Putamen (tissue), 1 donor: ENCODE measurements at places on chromosomes 7 and 10.

DNA sequence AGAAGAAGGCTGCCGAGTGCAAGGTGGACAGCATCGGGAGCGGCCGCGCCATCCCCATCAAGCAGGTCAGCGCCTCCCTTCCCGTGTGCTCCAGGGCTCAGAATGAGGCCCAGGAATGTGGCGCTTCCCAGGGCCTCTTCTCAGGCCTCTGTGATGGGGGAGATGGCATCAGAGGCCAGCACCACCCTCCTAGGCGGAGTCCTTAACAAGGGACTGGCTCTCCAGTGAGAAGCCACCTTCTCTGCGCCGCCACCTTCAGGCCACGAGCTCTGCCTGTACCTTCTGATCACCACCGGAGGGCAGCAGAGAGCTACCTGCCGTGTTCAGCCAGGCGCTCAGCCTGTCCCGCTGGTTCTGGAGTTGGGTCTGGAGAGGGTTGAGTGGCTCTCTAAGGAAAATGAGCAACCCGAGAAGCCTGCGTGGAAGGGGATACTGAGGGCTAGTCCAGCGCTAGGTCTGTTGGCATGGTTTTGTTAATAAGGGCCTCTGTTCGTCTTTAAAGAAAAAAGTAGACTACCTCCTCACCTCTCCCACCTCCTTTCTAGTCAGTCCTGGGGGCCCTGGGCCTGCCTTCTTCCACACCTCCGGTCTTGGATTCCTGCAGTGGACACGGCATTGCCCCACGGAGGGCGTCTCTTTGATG, 37.7 kb downstream of the AGAP3 start:
- peak; percentile 76 for DNase-seq

- no peak for DNase-seq
These were observed 244.0 kb upstream of the CXCL12 start for GRCh38 chr10:44628921-44629320.

GRCh38 chr10:112526906-112527305, 79.9 kb downstream of the VTI1A start:
- DNase-seq, result no peak

DNA sequence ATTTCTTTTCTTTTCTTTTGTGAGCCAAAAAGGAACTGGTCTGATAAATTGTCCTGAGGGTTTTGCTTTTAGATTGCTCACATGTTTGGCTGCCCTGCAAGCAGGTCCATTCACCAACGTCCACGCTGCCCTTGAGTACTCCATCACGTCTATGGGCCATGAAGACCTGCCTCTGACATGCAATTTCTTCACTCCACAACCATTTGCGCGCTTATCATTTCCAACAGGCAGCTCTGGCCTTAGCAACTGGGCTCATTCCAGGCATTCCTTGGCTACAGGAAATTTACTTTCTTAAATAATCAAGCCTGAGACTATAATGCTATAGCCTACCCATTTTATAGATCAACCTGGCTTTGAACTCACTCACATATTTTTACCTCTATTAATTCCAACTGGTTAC, 408.3 kb upstream of the C7orf33 start:
- no peak for DNase-seq

DNA sequence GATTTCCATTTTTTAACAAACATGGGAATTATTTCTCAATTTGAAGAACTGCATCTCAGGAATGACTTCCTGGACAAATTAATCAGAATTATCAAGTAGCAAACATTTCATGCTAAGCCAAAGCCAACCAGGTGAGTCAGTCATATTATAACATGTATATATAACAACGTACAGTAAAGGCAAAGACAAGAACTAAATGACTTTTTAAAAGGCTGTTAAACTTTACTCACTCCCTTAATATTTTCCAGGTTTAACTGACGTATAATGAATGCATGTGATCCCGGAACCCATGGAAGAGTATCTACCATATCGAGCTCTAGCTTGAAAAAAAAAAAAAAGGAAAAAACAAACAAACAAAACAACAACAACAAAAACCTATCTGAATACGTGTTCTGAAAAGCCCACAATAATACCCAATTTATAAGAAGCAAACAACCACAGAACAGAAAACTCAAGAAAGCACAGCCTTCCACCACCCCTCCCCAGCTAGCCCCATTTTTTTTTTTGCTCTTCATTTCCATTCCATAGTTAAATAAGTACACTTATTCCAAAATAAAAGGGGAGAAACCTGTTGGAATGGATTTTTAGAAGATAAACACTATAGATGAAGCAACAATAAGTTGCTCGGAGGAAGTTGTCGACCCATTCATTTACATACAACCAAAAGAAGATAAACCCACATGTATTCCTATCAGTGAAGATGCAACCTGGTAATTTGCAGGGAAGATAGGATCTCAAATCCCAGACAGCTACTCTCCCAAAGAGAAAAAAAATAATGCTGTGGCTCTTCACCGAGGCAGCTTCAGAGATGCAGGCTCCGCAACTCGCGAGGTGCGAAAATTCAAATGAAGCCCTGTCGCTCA, 537 bp downstream of the NAPEPLD start:
- DNase-seq, result no peak

- DNase-seq, result no peak
These were observed 16.0 kb downstream of the FZD1 start for GRCh38 chr7:91280185-91280584.

GRCh38 chr10:28939281-28940157, 262.2 kb downstream of the BAMBI start:
- DNase-seq, result no peak

GRCh38 chr10:88232029-88232895, 350.9 kb downstream of the RNLS start:
- no peak for DNase-seq

DNA sequence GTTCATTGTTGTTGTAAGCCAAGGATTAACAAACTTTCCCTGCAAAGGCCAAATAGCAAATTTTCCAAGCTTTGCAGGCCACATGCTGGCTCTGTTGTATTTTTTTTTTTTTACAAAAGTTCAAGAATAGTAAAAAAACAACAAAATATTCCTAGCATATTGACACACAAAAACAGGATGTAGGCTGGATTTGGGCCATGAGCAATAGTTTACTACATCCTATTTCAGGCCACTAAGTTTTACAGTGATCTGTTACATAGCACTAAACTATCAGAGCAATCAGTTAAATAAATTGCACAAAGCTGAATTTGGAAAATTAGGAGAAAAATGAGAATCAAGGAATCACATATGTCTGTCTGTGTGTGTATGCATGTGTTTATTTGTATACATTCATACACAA, 491.8 kb upstream of the GHITM start:
- no peak for DNase-seq

DNA sequence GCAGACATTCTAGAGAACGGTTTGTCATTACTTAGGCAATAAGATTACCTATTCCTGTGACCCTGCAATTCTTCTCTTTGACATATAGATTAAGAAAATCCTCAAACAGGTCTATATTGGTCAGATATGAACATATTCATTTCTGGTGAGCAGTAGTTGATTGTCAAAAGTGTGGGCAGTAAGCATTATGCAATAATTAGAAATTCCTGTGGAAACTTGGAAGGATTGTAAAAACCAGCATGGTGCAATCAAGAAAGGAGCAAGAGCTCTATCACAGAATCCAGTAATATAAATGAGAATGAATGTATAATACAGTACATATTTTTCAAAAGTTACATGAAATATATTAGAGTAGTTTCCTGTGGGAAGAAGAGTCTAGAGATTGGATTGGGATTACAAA, 406.5 kb downstream of the SUGCT start:
- DNase-seq, result no peak

DNA sequence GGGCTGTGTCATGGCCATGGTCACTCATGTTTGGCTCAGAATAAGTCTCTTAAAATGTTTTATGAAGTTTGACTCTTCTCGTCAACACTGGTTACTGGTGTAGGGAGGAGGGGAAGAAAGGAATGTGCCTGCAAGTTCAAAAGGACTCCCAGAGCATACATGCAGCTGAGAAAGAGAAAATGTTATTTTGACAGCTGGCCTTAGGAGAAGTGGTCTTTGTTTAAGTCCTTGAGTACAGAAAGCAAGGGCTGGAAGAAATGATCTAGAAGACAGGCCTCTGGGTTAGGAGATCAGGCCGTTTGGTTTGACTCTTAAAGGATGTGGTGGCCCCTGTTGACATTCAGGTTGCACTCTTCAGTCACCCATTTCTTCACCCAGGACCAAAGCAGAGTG, 245.5 kb downstream of the REEP3 start:
- no peak for DNase-seq

- no peak for DNase-seq
These were observed 678.2 kb downstream of the GRM8 start for GRCh38 chr7:126574276-126575250.

DNA sequence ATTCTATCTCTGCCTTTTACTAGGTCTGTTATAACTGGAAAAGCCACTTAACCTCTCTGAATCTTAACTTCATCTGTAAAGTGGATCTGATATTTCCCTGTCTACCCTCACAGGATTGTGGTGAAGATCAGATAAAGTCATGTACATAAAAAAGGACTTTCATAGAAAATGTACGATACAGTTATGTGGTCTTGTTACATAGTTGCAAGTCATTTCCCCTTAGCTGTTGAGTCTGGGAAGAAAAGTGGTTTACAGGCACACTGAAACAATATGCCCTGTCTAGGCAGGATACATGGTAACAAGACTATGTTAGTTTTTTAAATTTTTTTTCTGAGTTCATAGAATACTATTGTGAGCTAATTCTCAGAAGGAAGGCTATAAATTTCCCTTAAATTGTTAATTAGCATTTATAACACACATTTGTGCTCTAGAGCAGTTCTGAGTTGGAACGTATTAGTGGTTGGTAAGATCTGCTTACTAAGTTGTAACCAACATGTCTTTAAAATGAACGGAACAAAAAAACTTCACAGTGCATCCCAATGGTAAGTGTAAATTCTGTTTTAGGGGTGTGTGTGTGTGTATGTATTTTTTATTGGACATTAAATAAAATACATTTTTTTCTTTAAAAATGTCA, 7.1 kb upstream of the GSTO1 start:
- DNase-seq, result no peak

- no peak for DNase-seq
These were observed 198.2 kb downstream of the MAD1L1 start for GRCh38 chr7:2034291-2035201.

- no peak for DNase-seq
These were observed 183.6 kb downstream of the NRP1 start for GRCh38 chr10:33150889-33151288.

DNA sequence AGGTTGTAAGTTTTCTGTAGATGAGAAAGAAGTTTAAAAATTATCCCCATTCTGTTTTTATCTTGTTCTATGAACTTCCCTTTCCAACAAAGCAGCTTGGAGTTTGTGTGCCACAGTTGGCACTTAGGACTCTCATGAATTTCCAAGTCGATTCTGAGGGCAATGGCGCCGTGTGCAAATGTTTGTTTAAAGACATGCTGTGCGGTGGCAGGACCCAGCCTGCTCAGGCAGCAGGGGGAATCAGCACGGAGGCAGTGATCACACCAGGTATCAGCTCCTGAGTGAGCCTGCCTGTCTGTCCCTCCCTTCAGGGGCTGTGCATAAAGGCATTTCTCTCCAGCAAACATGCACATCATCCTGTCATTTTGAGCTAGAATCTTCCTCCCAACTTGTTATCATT, 109.8 kb upstream of the WDR11 start:
- no peak for DNase-seq

DNA sequence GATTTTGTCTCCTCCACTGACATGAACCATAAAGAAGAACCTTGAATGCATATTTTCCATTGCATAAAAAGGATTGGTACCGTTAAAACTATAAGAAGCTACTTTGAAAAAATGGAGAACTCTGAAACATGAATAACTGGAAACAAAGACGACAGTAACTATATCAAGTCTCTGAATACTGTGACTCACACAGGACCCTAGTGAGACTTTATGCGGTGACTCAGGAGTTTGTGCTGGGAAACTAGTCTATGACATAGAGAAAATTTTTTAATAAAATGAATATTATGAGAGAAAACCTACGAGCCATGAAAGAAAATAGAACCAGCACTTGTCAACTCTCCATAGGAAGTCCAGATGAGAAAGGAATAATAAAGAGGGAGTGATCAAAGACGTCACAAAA, 339.9 kb upstream of the ADARB2 start:
- DNase-seq, result no peak

- no peak for DNase-seq
These were observed 897.3 kb downstream of the PCDH15 start for GRCh38 chr10:53903756-53904155.

DNA sequence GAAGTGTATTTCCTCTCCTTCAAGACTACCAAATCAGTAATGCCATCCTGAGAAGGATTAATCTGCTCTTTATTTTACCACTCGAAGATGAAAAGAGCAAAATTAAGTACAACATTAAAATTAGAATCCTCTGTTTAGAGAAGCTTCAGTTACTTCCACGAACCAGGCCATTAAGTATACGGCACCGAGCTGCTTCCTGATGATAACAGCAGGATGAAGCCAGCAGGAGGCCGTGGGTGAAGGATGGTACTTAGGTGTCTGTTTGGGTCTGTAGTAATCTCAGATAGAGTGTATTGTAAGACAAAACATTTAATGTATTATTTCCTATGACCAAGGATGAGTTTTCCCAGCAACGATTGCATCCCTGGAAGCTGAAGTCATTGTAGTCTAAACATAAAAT, 362.8 kb downstream of the SFMBT2 start:
- DNase-seq, result no peak

- no peak for DNase-seq
These were observed 45.0 kb downstream of the CDK1 start for GRCh38 chr10:60823324-60823723.

- no peak for DNase-seq
These were observed 2.5 kb downstream of the KAT6B start for GRCh38 chr10:74828946-74829345.

DNA sequence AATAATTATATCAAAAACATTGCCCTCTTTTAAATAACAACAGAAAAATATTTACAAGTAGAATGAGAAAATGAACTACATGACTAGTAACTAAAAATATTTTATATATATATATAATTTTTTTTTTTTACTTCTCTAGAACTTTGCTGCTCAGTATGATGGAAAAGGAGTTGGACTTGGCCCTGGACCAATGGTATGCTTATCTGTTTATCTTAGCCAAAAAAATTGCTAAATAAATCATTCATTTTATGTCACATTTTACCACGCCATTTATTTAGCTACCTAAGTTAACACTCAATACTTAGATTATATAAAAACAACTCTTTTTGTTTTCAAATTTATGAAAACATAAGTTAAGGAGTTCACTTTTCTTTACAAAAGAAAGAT, 6.7 kb downstream of the COL1A2 start:
- no peak for DNase-seq

DNA sequence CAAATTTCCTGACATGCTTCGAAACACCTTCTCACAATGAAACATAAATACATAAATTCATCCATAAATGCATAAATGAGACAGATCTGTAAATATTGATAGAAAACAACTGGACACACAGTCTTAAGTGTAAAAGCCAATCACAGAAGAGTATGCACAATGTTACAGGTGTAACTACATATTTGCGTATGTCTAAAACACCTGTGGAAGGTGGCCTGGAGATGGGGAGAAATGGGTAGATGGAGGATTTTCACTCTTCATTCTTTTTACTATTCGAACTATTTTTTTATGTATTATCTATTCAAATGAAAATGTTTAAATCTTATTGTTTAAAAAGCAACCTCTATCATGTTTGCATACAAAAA, 860 bp downstream of the IQUB start:
- DNase-seq, result no peak

- DNase-seq, result no peak
These were observed 77.0 kb downstream of the ZNF277 start for GRCh38 chr7:112283382-112283910.
